SHP77 treated with DMSO at 0.1 percent for 48 hours (cell line): ENCODE measurements at places on chromosomes 3 and 15.

GRCh38 chr3:76997733-76998132 lies 42.2 kb upstream of the ROBO2 start:
- DNase-seq, result no peak

GRCh38 chr3:165852191-165852590 lies 15.0 kb upstream of the BCHE start:
- peak; percentile 35 for DNase-seq

DNA sequence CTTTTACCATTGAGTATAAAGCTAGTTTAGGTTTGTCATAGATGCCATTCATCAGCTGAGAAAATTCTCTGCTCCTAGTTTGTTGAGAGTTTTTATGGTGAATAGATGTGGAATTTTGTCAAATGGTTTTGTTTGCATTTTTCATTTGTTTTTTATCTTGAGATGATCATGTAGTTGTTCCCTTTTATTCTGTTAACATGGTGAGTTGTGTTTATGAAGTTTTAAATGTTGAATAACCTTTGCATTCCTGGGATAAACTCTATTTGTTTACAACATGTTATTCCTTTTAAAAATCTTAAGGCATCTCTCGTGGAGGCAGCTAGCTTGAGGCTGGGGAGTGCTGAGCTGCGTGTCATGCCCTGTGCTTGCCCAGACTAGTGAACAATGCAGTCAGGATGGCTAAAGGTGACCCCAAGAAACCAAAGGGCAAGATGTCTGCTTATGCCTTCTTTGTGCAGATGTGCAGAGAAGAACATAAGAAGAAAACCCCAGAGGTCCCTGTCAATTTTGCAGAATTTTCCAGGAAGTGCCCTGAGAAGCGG lies 48.5 kb downstream of the ANAPC13 start:
- DNase-seq, result no peak

DNA sequence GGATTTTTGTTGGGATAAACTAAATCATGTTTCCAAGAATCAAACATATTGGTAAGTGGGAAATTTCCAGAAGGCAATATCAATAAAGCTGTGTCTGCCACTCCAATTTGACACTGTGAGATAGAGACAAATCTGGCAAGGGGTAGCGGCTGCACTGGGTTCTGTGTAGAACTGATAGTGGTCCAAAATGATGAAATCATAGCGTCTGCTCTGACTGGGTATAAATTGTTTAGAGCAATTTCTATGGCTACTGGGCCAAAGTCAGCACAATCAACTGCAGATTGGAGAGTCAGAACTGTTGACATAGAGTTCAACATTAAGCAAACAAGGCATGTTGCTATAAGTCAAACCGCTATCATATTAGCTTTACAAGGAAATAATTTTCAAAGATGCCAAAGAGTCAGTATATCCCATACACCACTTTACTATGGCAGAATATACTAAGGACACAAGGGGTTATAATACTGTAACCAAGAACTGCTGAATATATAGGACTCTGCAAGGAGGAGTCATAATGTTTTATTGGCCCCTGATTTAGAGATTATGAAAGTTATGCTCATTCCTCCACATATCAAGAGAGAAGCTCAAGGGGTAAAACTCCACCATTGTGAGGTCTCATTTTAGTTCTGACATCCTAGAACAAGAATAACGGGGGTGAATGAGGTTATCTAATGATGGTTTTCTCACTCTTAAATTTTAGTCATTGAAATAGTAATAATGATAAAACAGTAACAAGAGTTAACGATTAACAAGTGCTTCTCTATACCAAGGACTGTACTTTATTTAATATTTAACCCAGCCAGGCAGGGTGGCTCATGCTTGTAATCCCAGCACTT lies 309.7 kb upstream of the GADL1 start:
- no peak for DNase-seq

GRCh38 chr3:53023072-53023823 lies 22.6 kb downstream of the SFMBT1 start:
- DNase-seq, result no peak

DNA sequence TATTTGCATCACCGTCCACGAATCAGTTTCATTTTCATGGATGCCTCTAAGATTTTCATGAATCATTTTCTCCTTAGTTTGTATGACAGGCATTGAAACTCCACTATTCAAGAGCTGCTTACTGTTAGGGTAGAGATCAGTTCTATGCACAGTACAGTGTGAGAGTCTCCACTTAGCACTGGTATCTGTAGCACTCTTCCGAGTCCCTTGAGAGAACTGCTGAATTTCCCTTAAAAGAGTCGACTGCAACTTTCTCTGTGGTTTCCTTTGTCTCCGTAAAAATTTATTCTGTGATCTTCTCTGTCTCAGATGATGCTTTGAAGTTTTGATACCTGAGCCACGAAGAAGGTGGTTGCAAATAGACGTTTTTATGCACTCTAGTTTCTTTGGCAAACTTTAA lies 14.8 kb downstream of the GTPBP8 start:
- no peak for DNase-seq

- no peak for DNase-seq
Observed at GRCh38 chr3:85397434-85397833, 438.6 kb downstream of the CADM2 start.

DNA sequence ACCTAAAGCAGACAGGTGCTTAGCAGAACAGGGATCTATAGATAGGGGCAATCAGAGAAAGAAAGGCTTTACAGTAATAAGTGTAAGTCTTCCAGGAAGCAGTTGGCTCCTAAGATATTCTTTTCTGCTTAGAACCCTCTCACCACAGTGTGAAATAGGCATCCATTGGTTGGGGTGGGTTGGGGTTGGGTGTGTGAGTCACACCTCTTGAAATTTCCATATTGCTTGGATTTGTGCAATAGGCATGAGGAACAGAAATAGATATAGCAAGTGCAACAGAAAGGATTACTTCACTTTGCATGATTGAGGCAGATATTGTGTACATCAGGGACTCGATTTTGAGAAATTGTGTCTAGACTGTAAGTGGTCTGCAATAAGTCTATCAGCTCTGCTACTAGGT lies 200.1 kb upstream of the GAP43 start:
- DNase-seq, result no peak

DNA sequence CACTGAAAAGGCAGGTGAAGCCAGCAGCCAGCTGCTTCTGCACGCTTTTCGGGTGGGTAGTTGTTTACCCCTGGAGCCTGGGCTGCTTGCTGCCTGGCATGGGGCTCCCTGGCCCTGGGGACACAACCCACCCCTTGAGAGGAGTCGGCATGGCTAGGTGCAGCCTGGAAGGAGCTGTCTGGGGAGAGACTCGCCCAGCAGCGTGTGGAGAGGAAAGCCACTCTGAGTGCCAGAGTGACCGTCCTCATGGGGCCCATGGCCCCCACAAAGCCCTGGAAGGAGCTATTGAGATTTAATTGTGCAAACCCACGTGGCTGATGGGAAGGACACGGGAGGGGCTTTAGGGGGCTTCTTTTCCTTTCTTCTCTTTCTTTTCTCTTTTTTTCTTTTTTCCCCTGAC lies 137.5 kb downstream of the OPA1 start:
- no peak for DNase-seq

GRCh38 chr3:122013448-122013925 lies 8.6 kb downstream of the ILDR1 start:
- no peak for DNase-seq

GRCh38 chr3:133905376-133905775 lies 9.7 kb upstream of the RAB6B start:
- DNase-seq, result no peak

- no peak for DNase-seq
Observed at GRCh38 chr15:56320861-56321260, 44.4 kb upstream of the TEX9 start.

DNA sequence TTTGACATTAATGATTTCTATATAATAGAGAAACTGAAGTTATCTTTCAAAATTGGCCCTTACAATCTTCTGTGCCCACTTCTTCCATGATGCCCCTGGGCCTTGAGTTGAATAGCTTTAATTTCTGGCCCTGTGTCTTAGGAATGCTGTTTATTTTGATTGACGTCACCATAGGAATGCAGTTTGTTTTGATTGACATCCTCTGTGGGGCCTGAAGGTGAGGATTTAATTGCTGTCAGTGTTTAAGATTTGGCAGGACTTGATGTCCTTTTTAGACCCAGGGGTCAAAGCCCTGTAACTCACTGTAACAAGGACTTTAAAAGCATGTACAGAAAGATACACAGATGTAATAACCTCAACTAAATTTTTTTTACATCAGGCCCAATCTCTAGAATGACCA lies 83.3 kb downstream of the GLDN start:
- DNase-seq, result no peak

DNA sequence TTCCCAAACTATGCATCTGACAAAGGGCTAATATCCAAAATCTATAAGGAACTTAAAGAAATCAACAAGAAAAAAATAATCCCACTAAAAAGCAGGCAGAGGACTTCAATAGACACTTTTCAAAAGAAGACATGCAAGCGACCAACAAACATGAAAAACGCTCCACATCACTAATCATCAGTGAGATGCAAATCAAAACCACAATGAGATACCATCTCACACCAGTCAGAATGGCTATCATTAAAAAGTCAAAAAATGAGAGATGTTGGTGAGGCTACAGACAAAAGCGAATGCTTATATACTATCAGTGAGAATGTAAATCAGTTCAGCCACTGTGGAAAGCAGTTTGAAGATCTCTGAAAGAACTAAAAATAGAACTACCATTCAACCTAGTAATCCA lies 20.2 kb downstream of the CFAP44 start:
- DNase-seq, result no peak

DNA sequence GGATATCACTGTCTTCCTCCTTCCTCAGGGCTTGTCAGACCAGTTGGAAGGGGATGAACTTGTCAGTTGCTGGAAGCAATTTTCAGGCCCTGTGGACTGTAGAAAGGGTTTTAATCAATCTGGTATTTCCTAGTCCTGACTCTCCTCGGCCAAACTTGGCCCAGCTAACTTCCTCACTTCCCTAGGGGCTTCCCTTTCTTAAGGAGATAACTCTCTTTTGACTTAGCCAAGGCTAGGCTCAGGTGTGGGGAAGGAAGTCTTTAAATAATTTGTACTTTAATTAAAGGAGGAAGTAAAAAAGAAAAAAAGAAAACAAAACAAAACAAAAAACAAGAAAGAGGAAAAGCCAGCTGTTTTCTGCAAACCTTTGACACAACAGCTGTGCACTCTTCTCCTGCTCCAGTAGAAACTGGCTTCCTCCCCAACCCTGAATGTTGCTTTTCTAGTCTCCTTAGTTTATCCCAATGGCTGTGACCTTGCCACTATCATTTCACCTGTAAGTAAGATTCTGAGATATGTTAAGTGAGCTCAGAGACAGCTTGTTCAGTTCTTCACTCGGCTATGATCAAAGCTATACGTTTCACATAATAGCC lies 53.0 kb upstream of the ST3GAL6 start:
- DNase-seq, result no peak

DNA sequence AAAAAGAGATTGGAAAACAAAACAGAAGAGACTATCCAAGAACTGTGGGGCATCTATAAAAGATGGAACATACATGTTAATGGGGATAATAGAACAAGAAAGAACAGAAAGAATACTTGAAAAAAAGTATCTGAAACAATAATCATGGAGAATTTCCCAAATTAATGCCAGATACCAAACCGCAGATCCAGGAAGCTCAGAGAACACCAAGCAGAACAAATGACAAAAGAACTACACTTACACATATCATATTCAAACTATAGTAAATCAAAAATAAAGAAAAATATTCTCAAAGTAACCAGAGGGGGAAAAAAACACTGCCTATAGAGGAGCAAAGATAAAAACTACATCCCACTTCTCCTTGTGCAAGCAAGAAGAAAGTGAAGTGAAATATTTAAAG lies 40.0 kb downstream of the CLASP2 start:
- no peak for DNase-seq

- DNase-seq, result no peak
Observed at GRCh38 chr3:29771602-29772001, 490.7 kb downstream of the RBMS3 start.

- peak; percentile 27 for DNase-seq
Observed at GRCh38 chr15:90154861-90155626, 46.1 kb upstream of the SEMA4B start.

DNA sequence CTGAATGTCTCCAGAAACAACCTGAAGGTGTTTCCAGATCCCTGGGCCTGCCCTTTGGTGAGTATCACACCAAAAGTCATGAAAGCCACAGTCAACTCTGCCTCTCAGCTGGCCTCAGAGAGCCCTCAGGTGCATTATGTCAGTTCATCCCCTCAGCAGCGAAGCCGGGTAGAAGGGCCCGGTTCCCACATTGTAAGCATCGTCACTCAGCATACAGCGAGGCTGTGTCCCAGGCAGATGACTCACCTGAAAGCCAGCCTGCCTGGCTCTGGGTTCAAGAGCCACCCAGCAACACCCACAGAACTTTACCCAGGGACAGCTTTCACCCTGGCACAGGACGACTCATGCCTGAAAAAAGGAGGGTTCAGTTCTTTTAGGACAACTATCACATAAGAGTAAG lies 91.6 kb downstream of the LRRK1 start:
- DNase-seq, result no peak

DNA sequence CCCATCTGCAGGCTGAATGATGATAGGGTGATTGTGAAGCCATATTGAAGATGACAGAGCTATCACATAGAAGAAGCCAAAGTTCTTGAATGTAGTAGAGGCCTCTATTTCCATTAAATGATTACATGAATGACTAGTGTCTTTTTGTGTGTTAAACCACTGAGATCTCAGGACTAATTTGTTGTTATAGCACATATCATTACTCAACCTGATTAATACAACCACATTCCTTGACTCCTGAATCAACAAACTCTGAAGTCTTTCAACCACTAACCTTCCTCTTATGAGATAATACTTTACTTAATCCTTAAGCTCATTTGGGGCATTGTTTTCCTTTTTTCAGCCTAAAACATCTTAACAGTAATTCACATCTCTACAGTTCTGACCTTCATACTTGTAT lies 564.5 kb upstream of the ADAMTS9 start:
- DNase-seq, result no peak

DNA sequence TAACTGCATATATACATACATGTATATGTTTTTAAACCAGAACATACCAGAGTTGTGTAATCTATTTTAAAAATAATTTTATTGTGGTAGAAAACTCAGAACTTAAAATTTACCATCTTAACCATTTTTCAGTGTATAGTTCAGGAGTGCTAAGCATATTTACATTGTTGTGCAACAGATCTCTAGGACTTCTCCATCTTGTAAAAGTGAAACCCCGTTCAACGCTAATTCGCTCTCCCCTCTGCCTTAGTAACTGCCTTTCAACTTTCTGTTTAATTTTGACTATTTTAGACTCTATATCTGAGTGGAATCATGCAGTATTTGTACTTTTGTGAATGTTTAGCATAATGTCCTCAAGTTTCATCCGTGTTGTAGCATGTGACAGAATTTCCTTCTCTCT lies 51.8 kb upstream of the SSR3 start:
- DNase-seq, result no peak

GRCh38 chr15:27816790-27817189 lies 282.3 kb downstream of the OCA2 start:
- DNase-seq, result no peak

GRCh38 chr3:196177967-196178366 lies 33.2 kb downstream of the ZDHHC19 start:
- DNase-seq, result no peak
